CD4-positive, alpha-beta T cell treated with Interleukin-4 for 1 hour (primary cell): ENCODE measurements at places on chromosomes 16 and 17.

- DNase-seq, result no peak
These were observed 85.8 kb downstream of the GNAO1 start for GRCh38 chr16:56277075-56277474.

DNA sequence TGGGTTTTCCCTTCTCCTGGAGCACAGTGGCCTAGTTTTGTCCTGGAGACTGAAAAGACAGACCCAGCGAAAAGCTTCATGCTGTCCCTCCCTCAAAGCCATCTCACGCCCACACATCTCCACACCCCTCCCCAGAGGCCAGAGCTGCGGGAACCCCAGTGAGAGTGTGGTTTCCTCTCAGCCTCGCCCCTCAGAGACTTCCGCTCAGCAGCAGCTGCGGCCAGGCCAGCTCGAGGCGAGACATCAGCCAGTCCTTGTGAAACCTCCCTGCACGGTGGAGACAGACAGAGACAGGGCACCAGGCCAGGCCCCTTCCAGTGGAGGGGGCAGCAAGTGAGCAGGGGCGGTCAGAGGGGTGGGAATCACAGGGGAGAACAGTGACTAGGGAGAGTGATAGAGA is 77.0 kb upstream of the TNRC6C start:
- DNase-seq, result peak; percentile 88

DNA sequence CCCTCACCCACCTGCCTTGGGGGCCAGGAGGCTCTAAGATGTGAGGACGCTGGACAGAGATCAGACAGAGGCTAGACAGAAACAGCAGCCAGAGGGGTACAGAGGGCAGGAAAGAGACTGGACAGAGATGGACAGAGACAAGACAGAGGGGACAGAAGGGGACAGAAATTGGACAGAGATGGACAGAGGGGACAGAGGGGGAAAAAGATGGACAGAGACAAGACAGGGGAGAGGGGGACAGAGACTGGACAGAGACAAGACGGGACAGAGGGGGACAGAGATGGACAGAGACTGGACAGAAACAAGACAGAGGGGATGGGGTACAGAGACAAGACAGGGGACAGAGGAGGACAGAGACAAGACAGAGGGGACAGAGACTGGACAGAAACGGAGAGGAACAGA is 16.1 kb downstream of the UTS2R start:
- no peak for DNase-seq

GRCh38 chr17:12553625-12554024 is 112.1 kb upstream of the MYOCD start:
- no peak for DNase-seq

GRCh38 chr17:47776330-47777197 is 43.5 kb downstream of the TBX21 start:
- peak; percentile 62 for DNase-seq

GRCh38 chr17:81870981-81871386 is at the start of gene ARHGDIA:
ARHGDIA (minus strand) TSS chr17:81871337; CDS start chr17:81869930, 1,407 bp downstream.
- DNase-seq, result no peak
